ENCODE measurements at places on chromosomes 13 and 19.
A peak's percentile ranks its signal among the peaks of the same experiment; 100 is the strongest.

GRCh38 chr19:30272554-30272953 lies 99.6 kb upstream of the ZNF536 start:
- DNase-seq, result no peak

GRCh38 chr13:95552539-95553441 lies at the start of gene CLDN10:
Gene CLDN10, plus strand, starts transcription at chr13:95552720. Its CDS starts 34 bp downstream, at chr13:95552754.
- no peak for DNase-seq

DNA sequence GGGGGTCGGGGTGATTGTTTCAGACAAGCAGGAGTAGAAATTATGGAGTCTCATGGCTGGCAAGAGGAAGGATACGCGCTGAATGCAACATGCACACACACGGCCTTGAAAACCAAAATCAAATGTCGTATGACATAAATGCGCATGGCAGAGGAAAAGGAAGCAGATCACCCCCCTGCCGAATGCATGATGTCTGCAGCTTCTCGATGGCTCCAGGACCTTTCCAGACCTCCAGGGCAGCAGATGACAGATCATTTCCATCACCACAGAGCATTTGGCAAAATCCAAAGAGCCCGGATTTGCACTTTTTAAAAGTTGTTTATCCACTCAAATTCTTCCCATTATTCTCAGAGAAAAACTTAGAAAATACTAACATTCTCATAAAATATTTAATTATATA lies 211.7 kb downstream of the NHLRC3 start:
- no peak for DNase-seq

- no peak for DNase-seq
Observed at GRCh38 chr19:46295401-46296201, 1.2 kb upstream of the HIF3A start.

GRCh38 chr13:80303225-80303811 lies 37.6 kb downstream of the SPRY2 start:
- no peak for DNase-seq

DNA sequence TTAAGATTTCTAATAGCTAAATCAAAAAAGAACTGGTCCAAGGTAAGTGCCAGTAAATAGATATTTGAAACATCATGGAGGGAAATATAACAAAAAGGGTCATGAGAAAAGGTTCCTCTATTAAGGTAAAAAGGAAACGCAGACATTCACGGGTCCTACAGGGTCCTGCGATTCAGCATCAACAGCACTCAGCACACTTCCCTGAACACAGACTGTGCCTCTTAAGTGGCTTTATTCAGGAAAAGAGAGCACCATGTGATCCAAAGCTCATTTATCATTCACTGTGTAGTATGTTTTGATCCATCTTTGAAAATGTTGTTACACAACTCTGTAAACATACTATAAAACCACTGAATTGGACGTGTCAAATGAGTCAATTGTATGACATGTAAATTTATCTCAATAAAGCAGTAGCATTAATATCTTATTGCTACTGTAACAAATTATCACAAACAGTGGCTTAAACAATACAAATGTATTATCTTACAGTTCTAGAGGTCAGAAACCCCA lies 33.7 kb downstream of the CRYL1 start:
- DNase-seq, result no peak

- DNase-seq, result no peak
Observed at GRCh38 chr19:56683116-56683515, 11.6 kb upstream of the ZNF835 start.

- DNase-seq, result no peak
Observed at GRCh38 chr19:33473653-33474305, 47.8 kb downstream of the PEPD start.

DNA sequence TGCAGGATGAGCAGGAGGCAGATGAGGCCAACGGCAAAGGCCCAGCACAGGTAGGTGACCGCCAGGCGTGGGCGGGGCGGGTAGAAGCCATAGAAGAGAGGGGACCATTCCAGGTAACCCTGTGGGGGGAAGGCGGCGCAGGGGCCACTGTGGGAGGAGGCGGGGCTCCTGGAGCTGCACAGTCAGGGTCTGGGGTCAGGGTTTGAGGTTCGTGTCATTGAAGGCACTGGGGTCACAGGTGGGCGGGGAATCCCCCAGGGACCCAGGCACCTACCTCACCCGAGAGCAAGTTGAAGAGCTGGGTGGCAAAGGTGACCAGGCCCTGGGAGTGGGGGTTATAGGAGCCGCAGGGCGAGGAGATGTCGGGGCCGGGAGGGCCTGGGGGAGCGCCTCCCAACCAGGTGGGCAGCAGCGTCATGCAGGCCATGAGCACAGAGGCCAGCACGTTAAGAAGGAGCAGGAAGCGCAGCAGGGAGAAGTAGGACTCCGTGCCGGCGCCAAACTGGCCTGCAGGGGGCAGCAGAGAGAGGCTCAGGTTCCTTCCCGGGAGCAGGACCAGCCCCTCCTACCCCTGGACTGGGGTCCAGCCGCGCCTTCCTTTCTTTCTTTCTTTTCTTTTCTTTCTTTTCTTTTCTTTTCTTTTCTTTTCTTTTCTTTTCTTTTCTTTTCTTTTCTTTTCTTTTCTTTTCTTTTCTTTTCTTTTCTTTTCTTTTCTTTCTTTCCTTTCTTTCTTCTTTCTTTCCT lies 4.6 kb downstream of the TMC4 start:
- peak; percentile 91 for DNase-seq

DNA sequence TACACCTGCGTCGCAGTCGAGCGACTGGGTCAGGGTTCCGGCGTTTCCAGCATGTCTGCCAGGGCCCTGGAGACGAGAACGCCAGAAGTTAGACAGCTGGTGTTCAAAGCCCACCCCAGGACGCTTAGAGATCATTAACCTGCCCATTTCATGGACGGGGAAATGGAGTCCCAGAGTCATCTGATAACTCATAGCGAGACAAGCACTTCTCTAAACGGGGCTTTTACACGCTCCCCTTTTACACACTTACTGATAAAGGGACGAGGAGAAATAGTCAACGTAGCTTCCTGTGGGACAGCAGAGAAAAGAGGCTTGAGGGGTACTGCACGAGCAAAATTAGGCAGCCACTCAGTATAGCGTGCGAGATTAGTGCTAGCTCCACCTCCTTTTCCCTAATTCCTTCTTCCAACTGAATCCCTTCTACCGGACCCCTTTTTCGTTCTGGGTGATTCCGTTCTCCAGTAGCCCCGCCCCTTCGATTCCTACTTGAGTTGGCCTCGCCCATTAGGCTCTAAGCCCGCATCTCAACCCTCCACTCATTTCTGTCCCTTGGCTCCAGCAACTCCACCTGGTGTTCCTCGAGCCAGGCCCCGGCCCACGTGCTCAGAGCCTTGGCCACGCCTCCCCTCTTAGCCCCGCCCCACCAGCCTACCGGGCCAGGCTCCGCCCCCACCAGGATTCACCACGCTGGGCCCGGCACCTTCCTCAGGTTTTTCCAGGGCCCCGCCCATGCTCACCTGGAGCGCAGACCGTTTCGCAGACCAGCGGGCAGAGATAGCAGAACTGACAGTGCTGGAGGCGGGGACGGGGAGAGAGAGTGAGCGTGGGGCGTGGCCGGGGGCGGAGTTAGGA lies 3.7 kb downstream of the HRC start:
- peak; percentile 65 for DNase-seq

GRCh38 chr19:6476155-6476895 lies 5.3 kb downstream of the DENND1C start:
- DNase-seq, result peak; percentile 88

GRCh38 chr19:55379174-55379573 lies 2.5 kb downstream of the TMEM190 start:
- no peak for DNase-seq

DNA sequence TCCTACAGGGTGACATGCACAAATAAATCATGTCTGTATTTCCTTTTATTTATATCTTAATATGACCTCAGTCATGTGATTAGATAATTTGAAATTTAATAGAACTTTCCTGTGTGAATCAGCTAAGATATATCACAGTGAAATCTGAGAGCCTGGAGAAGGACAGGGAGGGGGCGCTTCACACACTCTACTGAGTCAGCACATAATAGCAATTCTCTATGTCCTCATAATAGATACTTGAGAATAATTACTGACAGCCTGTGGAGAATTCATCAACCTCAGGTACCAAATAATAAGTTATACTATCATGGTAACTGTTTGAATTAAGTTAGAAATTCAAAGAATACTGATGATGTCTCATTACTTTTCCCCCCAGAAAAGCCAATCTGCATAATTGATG lies 98.0 kb upstream of the SLC10A2 start:
- no peak for DNase-seq

DNA sequence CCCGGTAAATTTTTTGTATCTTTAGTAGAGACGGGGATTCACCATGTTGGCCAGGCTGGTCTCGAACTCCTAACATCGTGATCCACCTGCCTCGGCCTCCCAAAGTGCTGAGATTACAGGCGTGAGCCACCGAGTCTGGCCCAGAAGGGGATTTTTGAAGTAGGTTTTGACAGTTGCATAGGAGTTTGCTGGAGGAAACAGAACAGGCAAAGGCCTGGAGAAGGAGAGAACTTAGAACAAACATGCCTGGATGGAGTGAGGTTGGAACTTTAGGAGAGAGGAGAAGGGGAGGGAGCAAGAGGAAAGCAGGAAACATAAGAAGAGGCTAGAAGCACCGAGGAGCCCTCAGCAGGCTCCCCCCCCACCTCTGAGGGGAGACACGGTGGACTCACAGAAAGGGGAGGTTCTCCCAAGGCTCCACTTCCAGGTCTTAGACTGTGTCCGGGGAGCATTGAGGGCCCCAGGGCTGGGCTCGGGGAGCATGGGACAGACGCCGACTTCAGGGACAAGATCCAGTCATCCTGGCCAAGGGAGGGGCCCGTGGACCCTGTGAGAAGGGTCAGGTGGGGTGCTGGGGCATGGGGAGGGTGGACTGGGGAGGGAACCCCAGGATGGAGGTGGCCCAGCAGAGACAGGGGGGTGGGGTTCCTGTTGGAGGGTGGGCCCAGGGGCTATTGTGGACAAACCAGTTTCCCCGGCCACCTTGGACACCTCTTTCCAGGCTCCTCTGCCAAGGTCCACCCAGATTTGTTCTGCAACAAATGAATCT lies 1.8 kb upstream of the FBN3 start:
- DNase-seq, result peak; percentile 7

DNA sequence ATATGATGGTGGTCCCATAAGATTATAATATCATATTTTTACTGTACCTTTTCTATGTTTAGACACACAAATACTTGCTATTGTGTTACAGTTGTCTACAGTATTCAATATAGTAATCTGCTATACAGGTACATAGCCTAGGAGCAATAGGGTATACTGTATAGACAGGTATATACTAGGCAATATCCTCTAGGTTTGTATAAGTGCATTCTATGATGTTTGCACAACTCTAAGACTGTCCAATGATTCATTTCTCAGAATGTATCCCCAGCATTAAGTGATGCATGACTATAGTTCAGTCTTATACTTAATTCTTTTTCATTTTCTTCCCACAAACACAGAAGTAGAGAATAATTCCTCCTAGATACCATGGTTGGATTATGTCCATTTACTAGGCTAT lies 383.3 kb downstream of the DACH1 start:
- DNase-seq, result no peak

GRCh38 chr13:42272804-42273175 lies 838 bp downstream of the AKAP11 start:
- no peak for DNase-seq

DNA sequence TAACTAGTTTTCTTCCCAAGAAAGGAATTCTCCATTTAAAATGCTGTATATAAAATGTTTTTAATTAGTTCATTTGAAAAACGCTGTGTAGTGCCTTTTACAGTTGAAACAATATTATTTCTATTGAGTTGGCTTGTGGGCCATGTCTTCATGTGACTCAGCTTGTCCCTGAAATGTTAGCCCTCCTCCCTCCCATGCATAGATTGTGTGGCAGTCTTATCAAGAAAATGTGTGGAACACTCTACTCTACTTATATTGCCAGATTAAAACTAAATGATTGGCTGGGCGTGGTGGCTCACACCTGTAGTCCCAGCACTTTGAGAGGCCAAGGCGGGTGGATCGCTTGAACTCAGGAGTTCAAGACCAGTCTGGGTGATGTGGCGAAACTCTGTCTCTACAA lies 33.4 kb downstream of the TFDP1 start:
- DNase-seq, result no peak

DNA sequence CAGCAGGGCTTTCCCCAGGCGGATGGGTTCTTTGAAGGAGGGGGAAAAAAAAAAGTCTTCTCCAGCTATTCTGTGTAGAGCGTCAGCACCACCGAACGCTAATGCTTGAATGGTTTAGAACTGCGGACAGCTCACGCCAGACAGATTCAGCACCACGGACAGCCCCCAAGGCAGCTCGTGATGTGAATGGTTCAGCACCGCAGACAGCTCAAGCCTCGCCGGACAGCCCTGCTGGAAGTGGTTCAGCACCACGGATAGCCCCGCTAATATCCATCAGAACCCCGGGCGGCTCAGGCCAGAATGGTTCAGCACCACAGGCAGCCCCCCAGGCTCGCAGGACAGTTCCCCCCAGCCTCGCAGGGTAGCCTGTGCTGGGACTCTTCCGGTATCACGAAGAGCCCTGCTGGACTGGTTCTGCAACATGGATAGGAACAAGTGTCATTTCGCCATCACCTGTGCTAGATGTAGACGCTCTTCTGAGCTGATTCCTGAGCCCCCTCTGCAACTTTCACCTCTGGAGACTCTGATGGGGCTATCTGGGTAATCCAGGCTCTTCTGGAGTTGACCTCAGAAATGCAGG lies 4.9 kb upstream of the SMIM17 start:
- DNase-seq, result peak; percentile 78

- no peak for DNase-seq
Observed at GRCh38 chr13:70375718-70376117, 267.5 kb upstream of the KLHL1 start.

DNA sequence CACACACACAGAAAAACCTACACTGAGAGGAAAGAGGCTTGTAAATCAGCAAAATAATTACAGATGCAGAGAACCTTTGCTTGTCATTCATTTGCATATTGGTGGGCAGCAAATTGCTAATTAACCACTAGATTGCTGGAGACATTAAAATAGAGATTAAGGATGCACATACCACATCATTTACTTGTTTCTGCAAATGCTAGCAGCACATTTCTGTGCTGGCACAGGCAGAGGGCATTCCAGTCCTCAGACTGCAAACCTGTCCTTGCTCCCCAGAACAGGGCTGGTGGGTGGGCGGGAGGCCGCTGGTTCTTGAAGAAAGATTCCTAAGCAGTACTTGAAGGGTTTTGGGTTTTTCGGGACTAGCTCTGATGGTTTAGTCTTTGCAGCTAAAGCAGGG lies 941 bp upstream of the SIAH3 start:
- no peak for DNase-seq

- no peak for DNase-seq
Observed at GRCh38 chr13:106738186-106738678, 170.3 kb upstream of the ARGLU1 start.

GRCh38 chr13:46743191-46743590 lies 53.8 kb downstream of the ESD start:
- DNase-seq, result no peak

- DNase-seq, result no peak
Observed at GRCh38 chr13:83865161-83866137, 16.8 kb downstream of the SLITRK1 start.

All from AG08396 (cell line).